ENCODE measurements at places on chromosomes 3 and 15.

DNA sequence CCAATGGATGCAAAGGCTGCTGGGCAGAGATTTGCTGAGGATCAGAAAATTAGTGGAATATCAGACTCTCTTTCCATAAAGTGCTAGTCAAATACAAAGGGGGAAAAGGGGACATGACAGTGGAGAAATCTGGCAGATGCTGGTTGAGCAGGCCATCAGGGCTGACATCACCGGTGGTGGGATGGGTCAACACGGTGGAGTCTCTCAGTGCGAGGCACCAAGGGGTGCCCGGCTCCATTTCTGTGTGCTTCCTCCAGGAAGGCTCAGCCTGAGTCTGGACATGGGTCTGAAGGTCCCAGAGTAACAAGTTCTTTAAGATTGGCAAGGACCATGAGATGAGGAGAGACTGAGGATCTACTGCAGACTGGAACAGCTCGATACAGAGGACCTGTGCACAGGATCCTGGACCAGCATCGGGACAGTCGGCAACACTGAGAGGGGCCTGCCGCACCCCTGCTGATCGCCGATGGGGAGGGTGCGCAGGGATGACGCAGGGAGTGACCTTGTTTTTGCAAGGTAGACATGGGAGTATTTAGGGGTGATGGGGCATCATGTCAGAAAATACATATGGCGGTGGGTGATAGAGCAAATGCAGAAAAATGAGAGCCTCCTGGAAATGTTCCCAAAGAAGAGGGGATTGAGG, 92.7 kb downstream of the SEC22A start:
- no peak for DNase-seq

DNA sequence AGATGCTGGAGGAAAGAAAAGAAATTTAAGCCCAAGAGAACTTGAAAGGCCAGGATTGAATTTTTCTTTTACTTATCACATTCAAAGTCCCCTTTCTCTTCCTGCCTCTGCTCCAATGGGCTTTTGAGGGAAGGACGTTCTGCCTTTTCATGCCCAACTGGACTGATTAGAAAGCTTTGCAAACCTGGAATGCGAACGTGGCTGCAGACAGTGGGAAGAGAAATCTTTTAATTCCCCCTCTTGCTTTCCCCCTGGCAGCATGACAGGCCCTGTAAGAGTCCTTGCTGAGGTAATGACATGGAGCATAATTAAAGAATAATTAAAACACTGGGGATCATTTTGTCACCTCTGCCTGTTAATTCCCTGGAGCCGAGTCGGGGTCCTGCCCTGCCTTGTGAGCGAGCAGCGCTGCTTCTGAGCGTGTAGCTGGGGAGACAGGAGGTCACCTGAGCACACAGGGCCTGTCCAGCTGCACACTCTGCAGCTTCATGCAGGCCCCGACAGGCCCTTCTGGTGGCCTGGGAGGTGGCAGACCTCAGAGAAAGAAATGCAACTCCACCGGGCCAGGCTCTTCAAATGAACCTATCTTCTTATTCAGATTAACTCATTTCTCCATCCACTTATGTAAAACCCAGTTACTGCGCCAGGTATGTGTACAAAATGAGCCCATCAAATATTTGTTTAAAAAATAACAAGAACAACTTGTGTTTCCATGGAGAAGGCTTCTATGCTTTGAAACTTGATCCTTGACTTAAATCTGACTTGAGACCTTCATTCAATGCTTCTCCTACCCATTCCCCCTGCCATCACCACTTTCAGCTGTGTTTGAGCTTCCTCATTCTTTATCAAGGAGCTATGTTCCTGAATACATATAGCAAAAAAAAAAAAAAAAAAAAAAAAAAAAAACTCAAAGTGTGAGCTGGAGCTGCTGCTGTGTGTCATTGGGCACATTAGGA, 628.2 kb upstream of the CFAP20DC start:
- no peak for DNase-seq

DNA sequence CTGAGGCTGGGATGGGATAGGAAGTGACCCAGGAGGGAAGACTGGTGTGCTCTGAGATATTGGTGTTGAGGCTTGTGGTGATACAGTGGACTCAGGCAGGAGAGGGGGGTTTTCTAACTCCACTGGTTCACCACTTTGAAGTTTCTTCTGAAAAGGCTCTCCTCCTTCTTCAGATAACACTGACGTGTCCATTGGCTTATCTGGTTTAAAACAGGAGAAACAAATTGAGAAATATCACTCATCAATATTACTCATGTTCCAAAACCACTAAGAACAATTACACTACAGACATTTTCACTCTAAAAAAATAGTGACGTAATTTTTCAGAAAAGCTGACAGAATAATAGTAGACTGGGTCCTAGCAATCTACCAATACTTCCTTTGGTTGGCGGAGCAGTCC, 23.1 kb downstream of the TP53BP1 start:
- no peak for DNase-seq

- DNase-seq: no peak
Observed at GRCh38 chr15:69934607-69935006, 163.1 kb downstream of the TLE3 start.

- no peak for DNase-seq
Observed at GRCh38 chr15:39587731-39588530, 7.1 kb downstream of the THBS1 start.

GRCh38 chr15:48440084-48440483, 108.9 kb downstream of the DUT start:
- no peak for DNase-seq

GRCh38 chr15:74604983-74605794, 10.4 kb upstream of the CLK3 start:
- DNase-seq: no peak

DNA sequence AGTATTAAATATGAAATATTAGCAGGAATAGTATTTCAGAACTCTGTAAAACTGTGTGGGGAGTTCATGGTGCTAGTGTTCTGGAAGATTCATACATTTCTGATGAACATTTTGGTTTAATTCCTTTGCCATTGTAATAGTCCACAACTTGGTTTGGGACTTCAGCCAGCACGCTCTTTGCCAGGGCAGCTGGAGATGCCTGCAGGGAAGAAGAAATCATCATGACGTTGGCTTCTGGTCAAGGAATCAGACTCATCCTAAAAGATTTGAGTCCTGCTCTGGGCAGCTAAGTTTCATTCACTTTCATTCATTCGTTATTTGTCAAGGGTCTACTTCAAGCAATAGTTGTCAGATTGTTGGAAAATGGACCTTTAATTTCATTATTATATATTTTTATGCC, 32.4 kb upstream of the MRPL3 start:
- DNase-seq: no peak

GRCh38 chr15:67267440-67267839, 12.9 kb downstream of the IQCH start:
- no peak for DNase-seq

- DNase-seq: no peak
Observed at GRCh38 chr3:165788531-165788930, 48.7 kb downstream of the BCHE start.

GRCh38 chr15:68778876-68779275, 41.8 kb downstream of the ANP32A start:
- DNase-seq: no peak

- DNase-seq: peak; percentile 5
Observed at GRCh38 chr3:84965141-84965540, 6.4 kb downstream of the CADM2 start.

DNA sequence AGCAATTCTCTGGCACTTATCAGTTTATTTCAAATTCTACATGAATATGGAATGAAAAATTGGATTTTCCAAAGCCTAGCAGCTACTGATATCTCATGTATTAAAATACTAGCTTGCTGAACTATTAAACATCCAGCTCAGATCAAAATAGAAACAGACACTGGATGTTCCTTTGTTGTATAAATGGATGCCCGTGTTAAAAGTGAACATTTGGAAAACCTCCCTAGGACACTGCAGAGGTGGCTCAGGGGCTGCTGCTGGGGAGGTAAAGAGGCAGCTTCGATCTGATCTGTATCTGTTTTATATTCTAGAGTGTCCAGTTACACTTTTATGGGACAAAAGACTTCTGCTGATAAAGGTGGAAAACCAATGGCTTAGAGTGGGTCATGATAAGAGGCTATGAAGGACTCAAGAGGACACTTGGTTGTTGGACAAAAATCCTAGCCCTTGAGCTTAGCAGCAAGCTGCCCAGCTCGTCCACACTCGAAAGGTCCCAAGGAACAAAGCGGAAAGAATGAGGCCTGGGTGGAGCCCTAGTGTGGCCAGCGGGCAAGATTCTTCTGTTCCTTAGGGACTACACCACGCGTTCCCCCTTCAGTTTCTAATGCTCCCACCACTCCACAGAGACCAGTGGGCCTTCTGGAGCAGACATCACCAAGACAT, 9.9 kb downstream of the MESD start:
- no peak for DNase-seq

- DNase-seq: no peak
Observed at GRCh38 chr3:181690769-181691168, 21.0 kb upstream of the SOX2 start.

GRCh38 chr3:21138085-21138484, 612.9 kb downstream of the ZNF385D start:
- DNase-seq: no peak

DNA sequence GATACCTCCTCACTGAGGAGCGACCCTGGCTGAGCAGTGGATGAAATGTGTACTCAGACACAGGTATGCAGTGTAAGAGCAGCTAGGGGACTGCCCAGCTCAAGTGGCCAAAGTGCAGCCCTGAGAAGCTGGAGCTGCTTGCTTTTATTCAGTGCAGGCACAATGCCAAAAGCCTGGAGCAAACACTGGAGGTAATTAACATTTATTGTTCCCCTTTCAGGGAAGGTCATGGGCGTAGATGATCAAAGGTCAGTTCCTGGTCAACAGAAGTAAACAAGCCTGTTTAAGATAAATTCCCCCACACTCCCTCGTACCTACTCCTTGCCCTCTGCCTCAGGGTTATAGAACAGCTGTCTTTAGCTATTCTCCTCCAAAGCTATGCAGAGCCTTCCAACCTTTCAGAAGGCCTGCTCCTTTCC, 17.5 kb downstream of the PLA2G4F start:
- DNase-seq: peak; percentile 3
